Hematopoietic multipotent progenitor cell (in vitro differentiated cells): ENCODE measurements at places on chromosomes 12 and 14. TPM values are rescaled to one million over a fixed set of nuclear protein-coding genes. Genes with fewer than 3 reads are reported as not detected.

The NDRG2 gene
- 21.8 TPM for total RNA-seq

The KLRD1 gene
- total RNA-seq: under 0.01 TPM

The TSPAN31 gene
- total RNA-seq: 41.7 TPM

The ZC2HC1C gene
- total RNA-seq: 0.54 TPM

The ZDHHC22 gene
- not detected for total RNA-seq

The VSX2 gene
- under 0.01 TPM for total RNA-seq

The CISTR gene
- not detected for total RNA-seq

The COL2A1 gene
- total RNA-seq: 0.27 TPM

The NTN4 gene
- total RNA-seq: under 0.01 TPM

The SYNDIG1L gene
- total RNA-seq: not detected

The RPGRIP1 gene
- total RNA-seq: under 0.01 TPM

The GABARAPL1 gene
- 19.9 TPM for total RNA-seq

The LEMD3 gene
- total RNA-seq: 49.3 TPM

The PTCSC3 gene
- not detected for total RNA-seq

The CNTN1 gene
- 0.54 TPM for total RNA-seq

The CSRP2 gene
- total RNA-seq: 0.54 TPM

The WASHC3 gene
- 38.8 TPM for total RNA-seq

The SELPLG gene
- 103 TPM for total RNA-seq

The OAS3 gene
- total RNA-seq: 31.2 TPM

The CLECL1 gene
- total RNA-seq: 0.27 TPM

The TAS2R50 gene
- 2.7 TPM for total RNA-seq

The SLC8A3 gene
- 32.6 TPM for total RNA-seq

The CMKLR1 gene
- total RNA-seq: 0.27 TPM

The HOXC12 gene
- not detected for total RNA-seq

The E2F7 gene
- 0.27 TPM for total RNA-seq

The KRT83 gene
- not detected for total RNA-seq

The FZD10 gene
- under 0.01 TPM for total RNA-seq

The DLGAP5 gene
- 0.54 TPM for total RNA-seq

The PRICKLE1 gene
- total RNA-seq: 0.81 TPM

The RAD9B gene
- 0.54 TPM for total RNA-seq

The TAS2R9 gene
- total RNA-seq: under 0.01 TPM

The EP400 gene
- total RNA-seq: 19.9 TPM

The KRT4 gene
- total RNA-seq: not detected

The TSPAN19 gene
- total RNA-seq: not detected

The NID2 gene
- 1.1 TPM for total RNA-seq

The TSHR gene
- total RNA-seq: not detected

The GUCY2C gene
- total RNA-seq: not detected

The C12orf50 gene
- total RNA-seq: not detected

The EFS gene
- total RNA-seq: under 0.01 TPM

The TRHDE gene
- under 0.01 TPM for total RNA-seq
